ENCODE measurements at places on chromosomes 16 and 17.

DNA sequence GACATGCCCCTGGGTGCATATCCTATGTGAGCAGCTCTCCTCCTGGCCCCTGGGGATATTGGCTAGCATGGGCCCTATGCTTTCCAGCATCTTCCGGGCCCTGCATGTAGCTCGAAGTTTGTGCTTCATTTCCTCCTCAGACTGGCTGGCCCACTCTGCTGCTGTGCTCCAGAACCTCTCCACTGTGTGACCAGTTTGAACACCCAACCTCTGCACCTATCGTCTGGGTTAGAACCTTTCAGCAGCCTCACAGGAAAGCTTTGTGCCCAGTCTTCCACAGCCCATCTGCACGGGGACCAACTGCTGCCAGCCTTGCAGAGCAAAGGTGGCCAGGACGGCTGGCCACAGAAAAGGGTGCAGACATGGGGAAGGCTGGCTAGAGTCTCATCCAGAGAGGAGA lies 10.2 kb upstream of the CLEC18B start:
- DNase-seq, result no peak

- DNase-seq, result no peak
These were observed 53.7 kb downstream of the C16orf95 start for GRCh38 chr16:87263418-87264052.

- no peak for DNase-seq
These were observed 13.0 kb downstream of the CBX4 start for GRCh38 chr17:79826204-79826680.

DNA sequence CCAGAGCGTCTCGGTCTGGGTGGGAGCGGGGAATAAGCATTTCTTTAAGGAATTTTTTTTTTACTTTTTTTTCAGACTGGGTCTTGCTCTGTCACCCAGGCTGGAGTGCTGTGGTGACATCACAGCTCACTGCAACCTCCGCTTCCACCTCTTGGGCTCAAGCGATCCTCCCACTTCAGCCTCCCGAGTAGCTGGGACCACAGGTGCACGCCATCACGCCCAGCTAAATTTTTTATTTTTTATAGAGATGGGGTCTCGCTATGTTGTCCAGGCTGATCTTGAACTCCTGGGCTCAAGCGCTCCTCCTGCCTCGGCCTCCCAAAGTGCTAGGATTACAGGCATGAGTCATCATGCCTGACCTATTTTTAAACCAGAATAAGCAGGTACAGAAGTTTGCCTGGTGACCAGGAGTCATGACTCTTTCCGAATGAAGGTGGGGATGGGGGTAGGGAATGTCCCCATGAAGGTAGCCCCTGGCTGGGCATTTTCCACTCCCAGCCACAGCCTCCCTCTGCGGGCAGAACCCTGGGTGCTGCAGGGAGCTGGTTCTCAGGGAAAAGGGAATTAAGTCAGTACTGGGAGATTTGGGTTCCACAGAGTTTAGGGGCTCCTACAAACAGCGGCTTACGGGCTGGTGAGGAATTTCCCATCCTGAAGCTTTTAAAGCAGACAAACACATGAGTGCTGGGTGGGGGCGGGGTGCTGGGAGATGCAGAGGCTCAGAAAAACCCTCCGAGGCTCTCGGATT lies 48.3 kb downstream of the TBC1D16 start:
- no peak for DNase-seq

DNA sequence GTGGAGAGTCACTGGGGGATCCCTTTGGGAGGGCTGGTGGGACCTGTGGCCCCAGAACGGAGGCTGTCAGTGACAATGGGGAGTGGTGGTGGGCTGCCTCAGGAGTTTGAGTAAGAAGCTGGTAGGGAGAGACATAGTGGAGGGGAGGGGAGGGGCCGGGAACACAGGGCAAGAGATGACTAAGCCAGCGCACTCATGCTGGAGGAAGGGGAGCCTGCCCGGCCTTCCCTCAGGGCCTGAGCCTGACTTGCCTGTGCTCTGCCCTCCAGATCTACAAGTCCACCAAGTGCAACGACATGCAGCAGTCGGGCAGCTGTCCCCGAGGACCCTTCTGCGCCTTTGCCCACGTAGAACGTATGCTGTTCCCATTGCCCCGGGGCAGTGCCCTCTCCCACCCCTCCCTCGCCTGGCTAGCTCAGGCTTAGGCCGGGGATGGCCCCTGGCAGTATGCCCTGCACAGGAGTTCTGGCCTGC lies 29.3 kb downstream of the UNC13D start:
- DNase-seq, result peak; percentile 51

GRCh38 chr16:228151-228851 lies 948 bp downstream of the LUC7L start:
- peak; percentile 6 for DNase-seq

- no peak for DNase-seq
These were observed 3.3 kb downstream of the SLFN14 start for GRCh38 chr17:35557353-35557752.

DNA sequence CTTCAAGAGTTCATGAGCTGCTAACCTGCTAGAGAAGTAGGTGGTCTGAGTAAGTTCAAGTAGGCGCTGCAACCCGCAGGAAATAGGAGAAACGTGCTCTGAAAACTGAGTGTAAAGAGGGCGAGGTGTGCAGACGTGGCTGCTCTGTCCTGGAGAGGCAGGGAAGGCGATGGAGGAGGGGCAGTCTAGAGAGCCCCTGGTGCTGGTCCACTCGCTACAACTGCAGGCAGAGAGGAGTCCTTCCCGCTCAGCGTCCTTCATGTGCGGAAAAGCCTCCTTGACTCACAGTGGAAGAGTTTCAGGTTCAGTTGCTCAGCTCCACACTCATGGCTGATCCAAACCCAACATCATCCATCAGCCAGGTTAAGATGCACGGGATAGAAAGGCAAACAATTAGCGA lies 12.1 kb downstream of the ABCA3 start:
- no peak for DNase-seq

GRCh38 chr17:59754552-59754951 lies 47.1 kb downstream of the VMP1 start:
- DNase-seq, result peak; percentile 99

DNA sequence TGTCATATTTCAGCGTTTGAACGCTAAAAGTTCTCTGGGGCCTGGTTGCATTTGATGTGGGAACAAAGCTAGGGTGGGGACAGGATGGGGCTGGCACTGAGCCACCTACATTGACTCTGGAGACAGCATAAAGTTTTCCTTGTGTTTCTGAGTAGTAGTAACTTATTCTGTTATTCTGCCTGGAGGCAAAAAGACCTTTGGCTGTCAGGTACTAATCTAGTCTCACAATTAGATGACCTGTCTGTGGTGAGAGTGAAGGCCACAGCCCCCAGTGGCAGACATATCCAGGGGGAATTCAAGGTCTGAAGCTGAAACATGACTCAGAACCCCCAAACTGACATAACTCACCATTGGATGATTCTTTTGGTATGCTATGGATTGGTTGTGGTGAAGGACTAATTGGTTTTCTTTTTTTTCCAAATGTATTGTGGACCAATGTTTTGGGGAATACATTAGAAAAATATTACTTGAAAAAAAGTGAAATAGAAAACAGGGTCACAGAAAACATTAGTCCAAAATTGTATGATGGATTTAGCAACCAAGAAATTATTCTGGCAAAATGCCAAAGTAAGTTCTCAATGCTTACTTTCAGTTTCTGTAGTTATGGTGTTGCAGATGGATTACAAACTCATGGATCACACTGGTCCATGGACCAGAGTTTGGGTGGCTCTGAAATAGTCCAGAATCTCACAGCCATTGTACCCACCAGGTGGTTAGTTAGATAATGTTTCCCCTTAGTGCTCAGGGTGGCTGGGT lies 10.5 kb upstream of the SALL1 start:
- peak; percentile 81 for DNase-seq

DNA sequence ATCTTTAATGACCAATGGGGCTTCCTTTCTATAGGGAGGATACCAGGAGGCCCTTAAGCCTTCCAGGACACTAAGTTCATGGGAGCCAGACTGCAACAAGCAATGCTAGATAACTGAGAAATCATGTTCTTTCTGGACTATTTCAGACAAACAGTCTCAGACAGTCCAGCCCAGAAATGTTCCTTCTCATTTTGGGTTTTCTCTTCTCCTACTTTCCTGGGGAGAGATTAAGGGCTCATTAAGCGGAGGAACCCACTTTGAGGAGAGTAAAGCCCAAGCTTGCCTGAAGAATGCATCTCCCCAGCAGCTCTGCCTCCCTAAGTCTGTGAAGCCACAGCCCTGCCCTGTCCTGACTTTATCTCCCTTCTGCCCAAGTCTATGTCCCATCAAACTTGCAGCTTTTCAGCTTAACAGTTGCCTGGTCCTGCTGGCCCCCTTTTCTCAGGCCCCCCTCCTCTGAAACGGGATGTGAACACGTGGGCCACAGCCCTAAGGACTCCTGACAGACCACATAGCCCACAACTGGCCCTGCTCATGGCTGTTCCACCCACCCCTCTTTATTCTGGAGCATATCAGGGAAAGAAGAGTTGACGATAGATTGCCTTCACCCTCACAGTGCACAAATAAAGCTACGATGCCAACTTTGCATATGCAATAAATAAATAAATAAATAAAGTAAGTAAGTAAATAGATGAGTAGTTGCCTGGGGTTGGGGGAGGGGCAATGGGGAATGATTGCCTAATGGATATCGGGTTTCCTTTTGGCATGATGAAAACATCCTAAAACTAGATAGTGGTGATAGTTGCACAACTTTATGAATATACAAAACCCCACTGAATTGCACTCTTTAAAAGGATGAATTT lies 111.0 kb downstream of the N4BP1 start:
- peak; percentile 73 for DNase-seq

- no peak for DNase-seq
These were observed 532 bp downstream of the KDM6B start for GRCh38 chr17:7834542-7834956.

GRCh38 chr16:77581706-77582105 lies 140.6 kb upstream of the NUDT7 start:
- peak; percentile 55 for DNase-seq

GRCh38 chr17:83100853-83101391 lies 21.5 kb downstream of the METRNL start:
- DNase-seq, result no peak

DNA sequence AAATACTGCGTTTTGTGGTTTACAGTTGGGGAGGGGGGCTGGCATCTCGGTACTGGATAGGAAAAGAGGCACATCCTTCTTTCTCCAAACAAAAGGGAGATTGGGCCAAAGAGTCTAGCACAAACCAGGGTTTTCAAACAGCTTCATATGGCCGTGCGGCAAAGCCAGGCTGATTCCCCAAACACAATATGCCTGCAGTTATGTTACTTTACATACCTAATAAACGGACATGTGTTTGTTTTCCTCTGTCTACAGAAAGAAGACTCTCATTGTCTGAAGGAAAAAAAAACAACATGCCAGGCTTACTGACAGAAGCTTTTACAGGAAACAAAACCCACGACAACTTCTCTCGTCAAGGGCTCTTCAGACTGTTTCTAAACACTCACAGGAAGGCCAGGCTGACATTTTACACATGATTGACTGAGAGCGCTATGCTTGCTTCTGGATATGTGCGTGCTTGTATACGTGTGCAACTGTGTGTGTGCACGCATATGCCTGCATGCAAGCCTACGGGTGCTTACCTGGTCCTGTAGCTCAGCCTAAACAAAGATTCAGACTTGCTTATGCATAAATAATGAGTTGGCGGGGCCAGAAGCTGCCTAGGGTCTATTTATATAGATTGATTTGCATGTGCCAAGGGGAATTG lies 461.0 kb upstream of the C16orf82 start:
- DNase-seq, result no peak

- DNase-seq, result no peak
These were observed 84.7 kb downstream of the KIF2B start for GRCh38 chr17:53907435-53907834.

- peak; percentile 36 for DNase-seq
These were observed 154.2 kb upstream of the CDH8 start for GRCh38 chr16:62190426-62190825.

DNA sequence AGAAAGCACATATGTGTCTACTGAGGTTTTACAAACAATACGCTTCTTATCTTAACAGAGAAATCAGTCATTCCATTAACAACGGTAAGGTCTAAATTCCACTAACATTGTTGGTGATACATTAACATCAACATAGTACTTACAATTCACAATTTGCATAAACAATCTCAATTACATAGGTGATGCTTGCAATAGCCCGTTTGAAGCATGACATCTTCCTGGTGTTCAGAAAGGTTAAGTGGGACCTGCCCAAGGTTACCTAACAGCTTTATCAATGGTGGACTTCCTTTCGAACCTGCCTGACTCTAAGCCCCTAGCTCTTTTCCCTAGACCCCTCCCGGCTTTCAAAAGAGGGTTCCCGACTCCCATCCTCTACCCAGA lies 699 bp downstream of the FAM222B start:
- no peak for DNase-seq

- no peak for DNase-seq
These were observed 3.4 kb upstream of the TM4SF5 start for GRCh38 chr17:4768298-4768697.

DNA sequence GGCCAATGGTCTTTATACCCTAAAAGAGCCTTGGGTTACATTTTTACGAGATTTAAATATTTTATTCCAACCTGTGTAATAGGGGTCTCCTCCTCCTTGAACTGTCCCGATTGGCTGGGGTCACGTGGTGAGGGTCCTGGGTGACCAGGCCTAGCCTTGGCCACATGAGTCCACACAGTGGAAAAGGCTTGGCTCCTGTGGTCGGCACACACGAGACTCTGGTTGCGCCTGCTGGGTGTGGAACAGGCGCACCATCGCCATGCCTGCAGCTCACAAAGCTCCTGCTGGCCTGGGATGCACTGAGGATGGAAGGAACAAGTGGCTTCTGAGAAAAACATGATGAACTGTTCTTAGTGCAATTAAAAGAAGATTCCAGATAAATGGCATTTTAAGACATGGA lies 103.9 kb upstream of the ZNF750 start:
- DNase-seq, result no peak

GRCh38 chr17:75693500-75694481 lies 26.7 kb downstream of the SAP30BP start:
- DNase-seq, result peak; percentile 84
